ENCODE measurements at places on chromosomes 12 and 14.

DNA sequence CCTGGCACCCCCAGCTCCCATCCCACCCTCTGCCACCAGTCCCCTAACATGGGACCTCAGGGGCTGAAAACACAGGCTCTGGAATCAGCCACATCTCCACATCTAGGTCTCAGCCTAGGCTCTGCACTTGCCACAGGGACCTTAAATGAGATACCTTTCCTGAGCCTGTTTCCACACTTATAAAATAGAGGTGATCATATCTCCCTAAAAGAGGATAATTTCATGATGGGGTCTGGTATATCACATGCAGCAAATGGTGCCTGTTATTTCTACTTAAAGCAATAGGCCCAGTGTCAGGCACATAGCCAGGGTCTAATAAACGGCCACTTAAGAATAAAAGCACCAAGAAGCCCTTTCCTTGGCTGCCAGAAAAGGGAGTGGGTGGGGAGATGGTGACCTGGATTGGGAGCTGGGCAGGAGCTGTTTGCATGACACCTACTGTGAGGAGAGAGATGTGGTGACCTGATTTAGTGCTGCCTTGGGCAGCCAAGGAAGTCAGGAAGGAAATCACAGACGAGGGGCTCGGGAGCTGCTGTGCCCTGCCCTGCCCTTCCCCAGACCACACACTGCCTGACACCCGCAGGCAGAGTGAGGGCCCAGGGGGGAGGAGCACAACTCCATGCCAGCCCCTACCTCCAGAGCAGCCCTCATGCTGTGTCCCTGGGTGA is 71.2 kb downstream of the IRF2BPL start:
- no peak for DNase-seq

GRCh38 chr14:49851813-49852212 is 775 bp downstream of the NEMF start:
- no peak for DNase-seq

GRCh38 chr12:2498964-2499500 is 295.7 kb upstream of the FKBP4 start:
- DNase-seq: no peak

DNA sequence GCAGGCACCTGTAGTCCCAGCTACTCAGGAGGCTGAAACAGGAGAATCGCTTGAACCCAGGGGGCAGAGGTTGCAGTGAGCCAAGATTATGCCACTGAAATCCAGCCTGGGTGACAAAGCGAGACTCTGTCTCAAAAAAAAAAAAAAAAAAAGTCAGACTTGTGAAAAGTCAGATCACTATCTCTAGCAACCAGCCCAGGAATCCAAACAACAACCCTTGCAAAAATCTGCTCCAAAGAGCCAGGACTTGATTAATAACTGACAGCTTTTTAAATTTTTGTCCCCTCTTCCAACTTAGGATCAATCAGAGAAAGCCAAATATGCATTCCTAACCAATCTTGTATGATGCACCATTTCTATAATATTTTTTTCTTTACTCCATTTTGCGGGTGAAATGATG is 7.7 kb upstream of the NFATC4 start:
- DNase-seq: no peak

GRCh38 chr12:42129595-42130204 is 15.0 kb downstream of the GXYLT1 start:
- no peak for DNase-seq

All from vagina (tissue), 2 donors.